ENCODE measurements at places on chromosomes 4 and X. TPM values are rescaled to one million over a fixed set of nuclear protein-coding genes. Genes with fewer than 3 reads are reported as not detected.

The PAGE1 gene
- not detected for total RNA-seq

The MGAT4D gene
- total RNA-seq: not detected

The PDE5A gene
- 33.2 TPM for total RNA-seq

DNA sequence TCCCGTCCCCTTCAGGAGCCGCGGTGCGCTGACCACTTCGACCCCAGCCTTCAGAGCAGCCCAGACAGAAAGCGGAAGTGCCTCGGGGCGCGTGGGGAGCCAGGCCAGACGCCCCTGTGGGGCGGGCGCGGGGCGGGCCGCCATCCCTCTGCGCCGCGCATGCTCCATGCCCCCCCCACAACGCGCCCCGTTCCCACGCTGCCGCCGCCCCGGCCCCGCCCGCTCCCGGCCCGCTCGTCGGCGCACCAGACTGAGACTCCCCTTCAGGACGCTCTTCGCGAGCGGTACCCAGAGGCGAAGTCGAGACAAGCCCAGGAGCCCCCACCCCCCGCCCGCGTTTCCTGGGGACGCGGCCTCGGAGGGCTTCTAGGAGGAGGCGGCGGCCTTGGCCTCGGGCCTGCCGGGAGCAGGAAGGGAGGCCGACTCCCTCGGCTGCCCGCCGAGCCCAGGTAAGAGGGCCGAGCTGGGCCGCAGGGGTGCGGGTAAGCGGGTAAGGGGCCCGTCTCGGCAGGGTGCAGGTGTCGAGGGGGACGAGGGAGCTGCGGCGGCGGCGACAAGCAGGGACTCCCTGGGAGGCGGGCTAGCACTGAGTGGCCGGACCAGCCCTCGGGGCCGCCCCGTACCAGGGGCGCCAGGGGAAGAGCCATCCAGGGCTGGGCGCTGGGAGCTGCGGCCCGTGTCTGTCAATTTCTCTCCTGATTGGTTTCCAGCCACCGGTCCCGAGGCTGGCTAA is at the start of gene ZFP92:
TSS of gene ZFP92 (plus strand) at position 218 of the 733 bp plus-strand sequence. CDS start 6,851 bp downstream, outside the sequence.
- DNase-seq: peak; percentile 27

DNA sequence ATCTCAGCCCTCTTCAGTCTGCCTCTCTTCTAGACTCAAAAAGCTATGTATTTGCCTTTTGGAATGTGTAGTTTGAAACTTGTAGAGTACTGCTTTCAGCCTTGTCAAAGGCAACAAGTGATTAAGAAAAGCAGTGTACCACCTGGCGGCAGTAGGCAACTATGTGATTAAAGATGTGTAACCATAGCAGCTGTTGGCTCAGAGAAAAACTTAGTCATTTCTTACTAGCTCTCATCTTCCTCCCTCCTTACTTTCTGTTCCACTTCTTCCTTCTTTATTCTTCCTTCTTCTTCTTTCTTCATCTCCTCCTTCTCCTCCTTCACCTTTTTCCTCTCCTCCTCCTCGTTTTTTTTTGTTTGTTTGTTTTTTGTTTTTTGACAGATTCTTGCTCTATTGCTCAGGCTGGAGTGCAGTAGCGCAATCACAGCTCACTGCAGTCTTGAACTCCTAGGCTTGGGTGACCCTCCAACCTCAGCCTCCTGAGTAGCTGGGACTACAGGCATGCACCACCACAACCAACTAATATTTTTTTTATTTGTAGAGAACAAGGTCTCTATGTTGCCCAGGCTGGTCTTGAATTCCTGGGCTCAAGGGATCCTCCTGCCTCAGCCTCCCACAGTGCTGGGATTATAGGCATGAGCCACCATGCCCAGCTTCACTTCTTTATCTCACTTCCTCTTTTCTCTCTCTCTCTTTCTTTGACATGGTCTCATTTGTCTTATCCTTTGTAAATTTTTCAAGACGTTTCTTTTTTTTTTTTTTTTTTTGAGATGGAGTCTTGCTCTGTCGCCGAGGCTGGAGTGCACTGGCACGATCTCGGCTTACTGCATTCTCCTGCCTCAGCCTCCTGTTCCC is 32.6 kb downstream of the ABHD18 start:
- no peak for DNase-seq

The CLTRN gene
- 37.4 TPM for total RNA-seq

The MAB21L2 gene
- total RNA-seq: 3.0 TPM

DNA sequence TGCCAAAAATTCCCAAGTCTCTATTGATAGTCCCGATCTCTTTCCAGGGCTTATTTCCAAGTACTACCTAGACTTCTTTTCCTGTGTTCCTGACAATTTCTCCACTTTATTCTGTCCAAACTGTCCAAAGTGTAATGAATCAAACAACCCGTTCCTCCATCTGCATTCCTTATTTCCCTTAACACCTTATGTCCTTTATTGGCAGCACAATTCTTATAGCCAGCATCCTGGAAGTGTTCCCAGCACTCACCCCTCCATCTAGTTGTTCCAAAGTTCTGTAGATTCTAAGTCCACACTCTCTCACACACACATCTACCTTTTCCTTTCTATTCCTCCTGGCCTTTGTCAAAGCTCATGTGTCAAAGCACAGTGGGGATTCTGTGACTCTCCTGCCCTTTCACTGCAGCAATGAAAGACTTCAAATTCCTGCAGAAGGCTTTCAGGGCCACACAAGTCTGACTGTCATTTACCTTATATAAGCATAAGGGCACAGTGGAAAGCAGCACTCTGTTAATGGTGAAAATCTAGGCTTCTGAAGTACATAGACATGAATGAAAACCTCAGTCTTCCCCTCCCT is 22.1 kb downstream of the LIMCH1 start:
- DNase-seq: no peak

GRCh38 chr4:146098397-146098796 is 77.1 kb upstream of the LSM6 start:
- DNase-seq: no peak

The CCNG2 gene
- 134 TPM for total RNA-seq

- no peak for DNase-seq
These were observed 1658.0 kb downstream of the STIM2 start for GRCh38 chr4:28518561-28519165.

GRCh38 chrX:52422884-52423283 is 54.1 kb downstream of the XAGE2 start:
- no peak for DNase-seq

DNA sequence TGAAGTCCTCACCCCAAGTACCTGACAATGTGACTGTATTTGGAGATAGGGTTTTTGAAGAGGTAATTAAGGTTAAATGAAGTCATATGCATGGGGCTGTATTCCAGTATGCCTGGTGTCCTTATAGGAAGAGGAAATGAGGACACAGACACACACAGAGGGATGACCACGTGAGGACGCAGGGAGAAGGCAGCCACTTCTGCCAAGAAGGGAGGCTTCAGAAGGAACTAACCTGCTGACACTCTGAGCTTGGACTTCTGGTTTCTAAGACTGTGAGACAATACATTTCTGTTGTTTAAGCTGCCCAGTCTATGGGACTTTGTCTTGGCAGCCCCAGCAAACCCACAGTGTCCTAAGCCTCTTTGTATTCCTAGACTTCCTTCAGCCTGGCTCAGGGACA is 3.0 kb upstream of the SLC2A9 start:
- DNase-seq: no peak

The MAGEA3 gene
- total RNA-seq: not detected

GRCh38 chrX:20139966-20140365 is 1.7 kb downstream of the EIF1AX start:
- DNase-seq: no peak

DNA sequence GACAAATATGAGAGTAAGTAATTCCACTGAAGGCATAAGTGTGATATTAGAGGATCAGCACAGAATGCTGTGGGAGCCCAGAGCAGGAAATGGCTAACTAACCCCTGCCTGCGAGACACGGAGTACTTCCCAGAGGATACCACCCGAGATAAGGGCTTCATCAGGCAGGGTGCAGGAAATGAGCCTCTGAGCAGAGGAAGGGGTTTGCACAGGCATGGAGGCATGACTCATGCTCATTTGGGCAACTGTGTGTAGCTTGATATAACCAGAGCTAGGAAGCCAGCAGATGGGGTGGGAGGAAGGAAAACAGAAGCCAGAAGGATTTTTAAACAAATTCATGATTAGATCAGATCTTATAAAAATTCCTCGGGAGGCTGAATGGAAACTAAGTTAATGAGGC is 70.0 kb upstream of the TSPAN5 start:
- DNase-seq: peak; percentile 24

GRCh38 chr4:140189805-140190204 is 35.8 kb upstream of the MAML3 start:
- DNase-seq: no peak

- DNase-seq: no peak
These were observed 10.1 kb upstream of the ARAP2 start for GRCh38 chr4:36254371-36254770.

GRCh38 chrX:41445781-41446358 is 1.3 kb upstream of the NYX start:
- DNase-seq: no peak

DNA sequence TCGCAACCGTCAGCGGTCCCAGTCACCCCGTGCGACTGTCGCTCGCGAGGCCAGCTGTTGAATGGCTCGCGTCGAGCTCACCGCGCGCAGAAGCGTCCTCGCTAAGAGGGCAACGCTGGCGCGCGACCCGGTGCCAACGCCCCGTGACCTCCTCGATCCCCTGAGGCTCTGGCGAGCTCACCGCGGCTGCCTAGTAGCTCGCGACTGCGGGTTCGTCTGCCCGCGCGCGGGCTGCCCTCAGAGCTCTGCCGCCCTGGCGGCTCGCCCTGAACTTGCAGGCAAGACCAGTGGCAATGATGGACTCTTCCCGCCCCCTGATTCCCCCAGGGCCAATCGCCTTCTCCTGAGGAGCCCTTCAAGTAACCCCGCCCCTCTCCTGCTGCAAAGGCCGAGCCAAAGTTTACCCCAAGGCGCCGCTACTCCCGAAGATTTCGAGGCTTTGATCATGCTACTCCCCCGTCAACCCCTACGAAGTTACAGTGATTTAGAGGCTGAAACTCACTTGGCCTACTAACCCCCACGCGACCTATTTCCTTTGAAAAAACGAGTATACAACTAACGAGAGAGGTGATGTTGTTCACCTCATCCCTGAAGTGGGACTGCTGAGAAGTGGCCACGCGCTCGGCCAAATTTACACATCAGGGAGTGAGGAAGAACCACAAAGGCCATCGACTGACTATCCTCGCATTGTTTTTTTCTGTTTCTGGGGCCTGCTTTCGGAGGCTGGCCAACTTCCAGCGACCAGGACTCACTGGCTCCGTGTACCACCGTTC is 37.5 kb downstream of the PGRMC1 start:
- DNase-seq: peak; percentile 23

- no peak for DNase-seq
These were observed 346.8 kb downstream of the NR3C2 start for GRCh38 chr4:148095346-148095923.

- DNase-seq: no peak
These were observed 2.0 kb upstream of the GPR34 start for GRCh38 chrX:41686788-41687187.

The RAI2 gene
- 2.2 TPM for total RNA-seq

The DMRTC1B gene
- 3.0 TPM for total RNA-seq

- DNase-seq: peak; percentile 65
These were observed 95.7 kb downstream of the CPZ start for GRCh38 chr4:8688041-8688907.

The STATH gene
- not detected for total RNA-seq

DNA sequence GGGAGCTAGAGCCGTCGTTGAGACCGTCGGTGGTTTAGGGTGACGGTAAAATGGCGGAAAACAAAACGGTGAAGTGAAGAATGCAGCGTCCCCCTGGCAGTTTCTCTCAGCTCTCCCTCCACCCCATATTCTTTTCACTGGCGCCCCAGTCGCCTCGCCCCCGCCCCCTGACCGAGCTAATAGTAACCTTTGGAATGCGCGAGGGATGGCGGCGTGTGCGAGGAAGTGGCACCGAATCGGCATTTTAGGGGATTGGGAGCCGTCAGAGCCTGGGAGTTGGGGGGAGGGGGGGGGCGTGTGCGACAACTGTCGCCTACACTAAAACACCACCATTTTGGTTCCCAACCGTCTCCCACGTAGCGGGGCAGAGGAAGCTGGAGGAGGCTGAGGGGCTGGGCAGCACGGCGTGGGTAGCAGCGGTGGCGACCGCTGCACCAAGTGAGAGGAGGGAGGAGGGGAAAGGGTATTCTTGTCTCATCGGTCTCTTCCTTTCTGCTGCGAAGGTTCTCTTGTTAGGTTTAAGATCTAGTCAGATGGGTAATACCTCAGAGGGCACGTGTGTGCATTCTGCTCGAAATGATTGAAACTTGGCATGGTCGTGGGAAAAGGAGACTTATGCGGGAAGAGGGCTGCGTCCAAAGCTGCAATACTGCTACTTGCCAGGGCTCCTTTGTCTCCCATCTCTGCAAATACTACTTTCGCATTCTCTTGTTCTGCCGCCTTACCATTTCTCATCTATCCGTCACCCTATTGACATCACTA is 840 bp downstream of the ZNF711 start:
- DNase-seq: peak; percentile 29

DNA sequence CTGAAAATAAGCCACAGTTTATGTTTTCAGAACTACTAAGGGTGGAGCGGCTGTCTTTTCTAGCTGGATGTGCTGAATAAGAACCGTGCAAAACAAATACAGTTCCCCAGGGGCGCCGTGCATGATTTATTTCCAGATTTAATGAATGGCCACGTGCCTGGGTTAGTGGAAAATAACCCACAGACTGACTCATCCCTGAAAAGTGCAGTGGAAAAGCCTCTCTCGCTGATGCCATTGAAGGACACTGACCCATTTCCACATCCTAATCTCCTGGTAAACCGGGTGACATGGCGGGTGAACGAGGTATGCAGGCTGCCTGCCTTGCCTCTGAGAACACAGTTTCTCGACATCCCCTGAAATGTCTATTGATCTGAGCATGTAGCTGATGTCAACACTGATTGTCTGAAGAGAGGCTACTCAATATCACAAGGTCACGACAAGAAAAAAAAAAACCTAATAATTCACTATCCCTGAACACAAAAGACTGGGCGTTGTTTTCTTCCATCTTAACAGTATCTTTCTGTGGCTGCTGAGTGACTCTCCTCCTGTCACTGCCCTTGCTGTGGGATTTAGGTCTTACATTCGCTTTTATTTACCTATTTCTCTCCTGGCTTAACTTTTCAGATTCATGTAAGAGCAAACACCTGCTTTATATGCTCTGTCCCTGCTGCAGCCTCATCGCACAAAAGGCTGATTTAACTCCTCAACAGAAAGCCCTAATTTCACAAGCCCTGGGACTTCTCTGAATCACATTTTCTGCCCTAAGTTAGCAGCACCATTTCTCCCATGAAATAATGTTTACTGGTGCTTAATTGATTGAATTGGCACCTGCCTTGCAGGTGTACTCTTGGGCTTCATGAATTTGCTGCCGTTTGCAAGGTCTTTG is 76.9 kb upstream of the SCOC start:
- DNase-seq: peak; percentile 70

The GPR34 gene
- total RNA-seq: 0.88 TPM

The FGFR3 gene
- 82.0 TPM for total RNA-seq

The MAGIX gene
- total RNA-seq: 5.0 TPM
